CD4-positive, alpha-beta T cell (primary cell): ENCODE measurements at places on chromosomes 1 and 21.
A peak's percentile ranks its signal among the peaks of the same experiment; 100 is the strongest.

DNA sequence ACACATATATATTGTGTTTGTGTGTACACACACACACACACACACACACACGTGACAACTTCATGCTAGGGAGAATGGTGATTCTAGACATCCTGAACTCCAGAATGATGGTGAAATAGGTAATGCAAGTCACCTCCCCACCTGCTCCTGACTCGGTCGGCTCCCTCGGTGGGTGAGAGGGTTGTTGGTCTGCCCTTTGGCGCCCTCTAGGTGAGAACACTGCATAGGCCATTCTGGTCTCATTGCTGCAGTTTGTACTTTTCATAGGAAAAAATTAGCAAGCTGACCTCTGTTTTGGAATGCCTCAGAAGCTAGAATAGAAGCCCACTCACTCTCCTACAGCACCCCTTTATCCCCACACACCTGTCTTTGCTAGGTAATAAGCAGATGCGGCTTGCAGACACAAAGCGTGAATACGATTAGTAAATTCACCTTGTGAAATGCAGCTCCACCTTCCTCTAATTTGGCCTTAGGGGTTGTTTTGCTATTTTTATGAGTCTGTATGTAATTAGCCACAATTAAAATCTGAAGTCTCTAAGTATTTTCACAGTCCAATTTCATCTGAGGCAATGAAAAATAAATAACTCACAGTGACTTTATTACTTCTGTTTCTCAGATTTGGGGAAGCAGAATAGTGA is 130.0 kb upstream of the KCNJ15 start:
- peak; percentile 11 for DNase-seq

GRCh38 chr1:151570819-151571218 is 30.7 kb downstream of the TUFT1 start:
- no peak for DNase-seq

- DNase-seq, result no peak
These were observed 24.0 kb upstream of the C1orf21 start for GRCh38 chr1:184362876-184363275.

DNA sequence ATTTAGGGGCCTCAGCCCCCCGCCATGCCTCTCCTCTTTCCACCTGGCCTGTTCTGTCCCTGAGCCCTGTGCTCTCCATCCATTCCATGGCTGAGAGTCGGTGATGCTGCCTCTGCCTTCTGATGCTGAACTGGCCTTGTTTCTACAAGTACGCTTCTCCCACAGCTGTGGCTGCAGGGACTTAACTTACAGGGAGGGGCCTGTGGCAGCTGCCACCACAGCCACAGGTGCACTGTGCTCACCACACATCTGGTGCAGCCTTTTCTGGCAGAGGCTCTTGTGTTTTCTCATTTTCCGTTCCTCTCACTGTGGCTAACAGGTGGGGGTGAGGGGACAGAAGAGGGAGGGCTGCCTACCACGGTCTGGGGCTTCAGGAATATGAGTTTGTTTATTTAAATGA is 4.2 kb downstream of the FMO1 start:
- peak; percentile 20 for DNase-seq

DNA sequence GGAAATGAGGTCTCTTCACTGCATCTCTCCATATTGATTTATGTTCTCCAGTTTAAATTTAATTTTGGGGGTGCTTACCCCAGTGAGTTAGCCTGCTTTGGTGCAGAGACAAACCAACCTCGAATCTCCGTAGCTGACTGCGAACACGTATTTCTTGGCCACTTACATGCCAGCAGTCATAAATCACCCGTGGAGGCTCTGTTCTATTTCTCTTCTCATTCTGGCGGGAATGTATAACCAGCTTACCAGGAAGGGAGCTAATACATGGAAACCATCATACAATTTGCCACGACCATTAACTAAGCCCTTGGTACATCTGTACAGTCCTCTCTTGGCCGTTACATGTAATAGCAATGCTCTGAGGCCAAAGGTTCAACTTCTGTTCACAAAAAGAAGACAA is 148.0 kb downstream of the PLA2G4A start:
- no peak for DNase-seq

DNA sequence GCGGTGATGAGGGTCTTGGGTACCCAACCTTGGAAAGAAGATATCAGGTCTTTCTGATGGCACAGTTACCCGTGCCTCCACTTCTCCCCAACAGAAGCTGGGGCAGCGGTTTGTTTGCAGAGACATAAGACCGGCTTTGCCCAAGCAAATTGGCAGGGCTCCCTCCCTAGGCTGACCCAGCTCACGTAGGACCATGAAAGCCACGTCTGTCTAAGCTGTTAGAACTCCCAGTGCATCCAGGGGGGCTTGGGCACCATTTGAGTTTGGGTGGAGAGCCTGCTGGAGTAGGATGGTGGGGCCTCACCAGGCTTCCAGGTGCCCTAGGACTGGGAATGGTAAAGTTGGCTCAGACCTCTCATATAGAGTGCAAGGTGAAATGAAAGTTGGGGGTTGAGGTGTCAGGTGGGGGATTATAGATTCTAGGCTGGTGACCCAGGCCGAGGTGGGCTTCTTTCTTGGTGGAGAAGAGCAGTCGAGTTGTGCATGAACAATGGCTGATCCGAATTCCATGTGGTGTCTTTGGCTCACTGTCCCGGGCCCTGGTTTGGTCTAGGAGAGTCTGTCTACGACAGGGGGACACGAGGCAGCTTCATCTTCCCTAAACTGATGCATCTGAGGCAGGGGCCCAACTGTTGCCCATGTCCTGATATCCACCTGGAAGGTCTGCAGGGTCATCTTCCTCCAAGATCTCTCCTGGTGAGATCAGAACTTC is 3.4 kb downstream of the POU3F1 start:
- no peak for DNase-seq

- peak; percentile 68 for DNase-seq
These were observed 27.2 kb upstream of the ATP1A1 start for GRCh38 chr1:116345843-116346242.

GRCh38 chr1:224920930-224921329 is 8.5 kb upstream of the DNAH14 start:
- no peak for DNase-seq

DNA sequence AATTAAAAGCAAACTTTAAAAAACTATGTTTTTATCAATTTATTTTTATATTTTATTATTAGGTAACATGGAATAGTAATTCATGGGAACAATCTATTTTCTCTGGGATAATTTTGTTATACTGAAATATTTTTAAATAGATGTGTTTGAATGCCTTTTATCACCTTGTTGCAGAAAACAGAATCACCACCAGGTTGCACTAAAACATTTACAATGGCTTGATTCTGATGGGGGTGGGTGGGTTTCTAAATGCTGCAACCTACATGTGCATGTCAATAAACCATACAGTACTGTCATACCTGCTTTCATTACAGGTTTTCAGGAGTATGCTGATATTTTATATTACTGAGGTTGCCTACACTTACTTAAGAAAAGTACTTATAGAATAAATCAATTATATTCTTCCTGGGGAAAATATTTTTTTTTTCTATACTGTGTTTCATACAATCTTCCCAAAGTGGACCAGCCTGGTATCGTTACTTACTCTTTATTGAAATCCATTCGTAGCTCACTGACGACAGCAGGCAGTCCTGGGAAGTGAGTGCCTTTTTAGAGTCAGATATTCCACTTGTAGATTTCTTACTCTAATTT is 132.8 kb downstream of the PTPRC start:
- DNase-seq, result no peak

DNA sequence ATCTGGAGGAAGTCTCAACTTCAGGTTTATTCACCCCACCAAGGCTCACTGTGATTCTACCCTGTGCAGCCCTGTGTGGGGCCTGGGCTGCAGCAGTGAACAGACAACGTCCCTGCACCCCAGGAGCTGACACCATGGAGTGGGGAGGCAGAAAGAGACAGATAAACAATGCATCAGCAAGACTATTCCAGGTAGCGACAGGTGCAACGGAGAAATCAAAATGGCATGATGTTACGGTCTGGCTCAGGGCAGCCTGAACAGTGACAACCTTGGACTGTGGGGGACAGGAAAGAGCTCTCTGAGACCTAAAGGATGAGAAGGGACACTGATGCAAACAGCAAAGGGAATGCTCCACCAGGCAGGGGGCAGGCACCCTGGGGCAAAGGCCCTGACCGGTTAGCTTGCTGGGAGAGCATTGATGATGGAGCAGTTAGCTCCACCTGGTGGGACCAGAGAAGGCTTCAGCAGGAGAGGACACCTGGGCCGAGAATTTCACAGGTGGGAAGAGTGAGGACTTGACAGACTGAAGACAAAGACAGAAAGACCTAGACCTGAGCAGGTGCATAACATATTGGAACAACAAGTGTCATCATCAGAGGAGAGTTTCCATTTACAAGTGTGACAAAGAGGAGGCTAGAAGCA is 589.9 kb downstream of the MATN1 start:
- DNase-seq, result no peak

- DNase-seq, result no peak
These were observed 348.8 kb downstream of the PTBP2 start for GRCh38 chr1:97070376-97070775.

DNA sequence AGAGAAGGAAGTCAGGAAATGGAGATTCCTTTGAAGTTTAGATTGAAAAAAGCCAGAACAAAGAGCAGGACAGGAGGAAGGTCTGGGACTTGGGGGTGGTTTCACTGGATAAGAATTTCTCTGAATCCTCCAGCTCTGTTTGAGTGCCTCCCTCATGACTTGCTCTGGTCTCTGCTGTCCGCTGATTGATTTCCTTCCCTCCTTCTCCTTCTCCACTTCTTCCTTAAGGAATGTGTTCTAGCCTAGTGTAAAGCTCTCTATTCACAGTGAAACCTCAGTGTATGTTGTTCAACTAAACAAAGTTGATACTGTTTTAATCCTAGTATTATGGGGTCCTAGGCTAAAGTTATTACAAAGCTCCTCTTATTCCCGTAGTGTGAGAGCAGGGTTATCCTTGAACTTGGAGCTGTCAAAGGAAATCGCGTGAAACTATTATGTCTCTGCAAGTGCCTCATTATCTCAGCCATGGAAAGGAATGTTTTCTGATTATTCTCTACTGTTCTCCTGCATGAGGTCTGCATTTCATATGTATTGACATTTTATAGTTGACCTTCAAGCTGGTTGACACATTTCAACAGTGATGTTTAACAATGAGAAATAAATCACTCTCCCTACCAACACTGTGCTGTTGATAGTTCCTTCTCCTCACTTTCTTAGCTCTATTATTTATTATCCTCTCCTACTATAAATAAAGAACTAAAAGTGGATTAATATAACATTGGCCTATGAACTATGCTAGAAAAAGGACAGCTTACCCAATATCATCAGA is 82.7 kb upstream of the KCTD3 start:
- no peak for DNase-seq

GRCh38 chr1:20430355-20431175 is 55.4 kb downstream of the CAMK2N1 start:
- peak; percentile 49 for DNase-seq

- DNase-seq, result no peak
These were observed 179.4 kb upstream of the SGIP1 start for GRCh38 chr1:66354311-66355201.

DNA sequence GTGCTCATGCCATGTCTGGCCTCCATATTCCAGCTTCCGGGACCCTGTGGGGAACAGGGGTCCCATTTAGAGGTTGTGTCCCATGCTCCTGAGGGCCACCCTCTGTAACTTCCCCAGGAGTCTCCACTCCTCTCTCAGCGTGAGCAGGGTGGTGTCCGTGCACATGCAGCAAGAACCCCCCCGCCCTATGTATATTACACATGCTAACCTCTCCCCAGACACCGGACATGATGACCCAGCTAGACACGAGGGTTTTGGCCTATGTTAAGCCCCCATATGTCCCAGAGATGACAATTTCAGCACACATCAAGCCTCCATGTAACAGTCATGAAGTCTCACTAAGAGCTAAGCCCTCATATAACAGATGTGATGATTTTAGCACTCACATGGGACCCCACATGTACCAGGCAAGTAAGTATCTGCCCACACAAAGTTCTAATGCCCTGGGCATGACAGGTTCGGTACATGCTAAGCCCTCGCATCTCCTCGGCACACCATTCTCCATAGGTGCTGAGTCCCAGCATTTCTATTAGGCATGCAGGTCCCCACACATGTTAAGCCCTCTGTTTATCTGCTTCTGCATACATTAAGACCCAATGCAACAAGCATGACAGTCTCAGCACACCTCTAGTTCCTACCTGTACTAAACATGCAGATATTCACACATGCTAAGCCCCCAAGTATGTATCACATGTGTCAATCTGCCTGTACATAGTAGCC is 7.1 kb downstream of the FHL3 start:
- DNase-seq, result no peak

- peak; percentile 67 for DNase-seq
These were observed at the start of gene ADAMTSL4 for GRCh38 chr1:150548632-150549495. ADAMTSL4 (plus strand) TSS chr1:150549408; CDS start chr1:150552289, 2,881 bp downstream.

- DNase-seq, result no peak
These were observed 101.5 kb upstream of the GADD45A start for GRCh38 chr1:67583462-67583950.

GRCh38 chr21:44371596-44371995 is 18.2 kb downstream of the TRPM2 start:
- DNase-seq, result no peak

DNA sequence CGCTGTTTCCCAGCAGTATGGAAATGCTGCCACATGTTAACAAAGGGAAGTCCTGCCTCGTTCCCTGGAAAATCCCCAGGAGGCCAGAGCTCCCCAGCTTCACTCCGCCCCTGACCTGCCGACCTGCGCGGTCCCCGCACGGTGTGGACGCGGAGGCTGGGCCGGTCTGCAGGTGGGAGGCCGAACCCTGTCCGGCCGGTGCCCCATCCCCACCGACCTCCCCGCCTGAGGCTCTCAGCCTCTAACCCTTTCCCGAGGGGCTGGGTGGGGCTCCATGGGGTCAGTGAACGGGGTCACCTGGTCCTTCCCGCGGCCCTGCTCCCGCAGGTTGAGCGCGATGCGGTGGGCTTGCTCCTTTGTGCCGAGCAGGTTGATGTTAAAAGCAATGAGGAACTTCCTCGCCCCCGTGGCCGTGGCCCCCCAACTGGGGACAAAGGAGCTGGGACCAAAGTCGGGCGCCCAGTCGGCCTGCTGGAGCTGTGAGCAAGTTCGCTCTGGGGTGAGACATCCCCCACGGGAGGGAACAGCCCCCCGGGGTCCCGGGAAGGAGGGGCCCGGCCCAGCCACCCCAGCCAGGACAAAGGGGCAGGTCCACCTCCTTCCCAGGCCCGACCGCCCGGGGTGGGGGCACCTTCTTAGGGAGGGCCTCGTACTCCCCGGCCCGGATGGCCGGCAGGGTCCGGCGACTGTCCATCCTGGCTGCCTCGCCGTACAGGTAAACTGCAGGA is 4.0 kb downstream of the FTCD start:
- DNase-seq, result no peak

DNA sequence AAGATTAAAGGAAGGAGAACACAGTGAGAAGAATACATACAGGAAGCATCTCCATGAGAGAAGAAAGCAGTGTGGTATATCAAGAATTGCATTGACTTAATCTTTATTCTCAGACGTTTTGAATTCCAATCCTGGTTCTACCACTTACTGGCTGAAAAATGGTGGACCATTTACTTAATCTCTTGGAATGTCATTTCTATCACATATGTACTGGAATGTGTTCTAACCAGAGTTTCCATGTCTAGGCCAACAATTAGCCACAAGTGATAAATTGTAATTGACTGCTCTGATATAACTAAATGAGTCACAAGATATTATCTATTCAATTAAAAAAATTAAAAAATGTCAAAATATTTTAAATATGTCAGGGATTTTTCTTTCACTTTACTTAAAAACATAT is 626.1 kb downstream of the PTPRC start:
- no peak for DNase-seq

GRCh38 chr21:31347435-31348032 is 3.5 kb upstream of the TIAM1 start:
- DNase-seq, result no peak

- DNase-seq, result no peak
These were observed 19.3 kb downstream of the TAL1 start for GRCh38 chr1:47212636-47213229.
